T-helper 17 cell (primary cell): ENCODE measurements at places on chromosomes 5 and 9.

GRCh38 chr5:166581826-166582225 lies 1709.6 kb upstream of the WWC1 start:
- no peak for DNase-seq

DNA sequence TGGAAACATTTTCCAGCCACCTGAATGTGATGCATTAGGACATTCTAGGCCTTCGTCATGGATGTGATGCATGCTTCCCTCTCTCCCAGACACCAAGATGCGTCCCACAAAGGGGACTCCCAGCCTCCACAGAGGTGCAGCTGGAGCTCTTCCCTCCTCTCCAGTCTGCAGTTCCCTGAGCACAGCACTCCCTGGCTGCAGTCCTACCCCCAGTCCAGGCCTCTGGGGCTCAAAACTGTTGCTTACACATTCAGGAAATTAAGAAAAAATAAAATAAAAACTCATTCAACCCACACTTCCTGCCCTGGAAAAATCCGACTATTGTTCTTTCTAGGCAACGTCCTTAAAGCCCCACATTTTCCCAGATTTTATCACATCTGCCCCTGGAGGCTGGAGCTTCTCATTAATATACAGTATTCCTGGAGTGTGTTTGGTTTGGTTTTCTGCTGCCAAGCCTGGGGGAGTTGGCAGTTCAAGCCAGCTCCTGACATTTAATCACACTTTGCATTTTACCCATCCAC lies 78.4 kb upstream of the ICE1 start:
- DNase-seq, result no peak

DNA sequence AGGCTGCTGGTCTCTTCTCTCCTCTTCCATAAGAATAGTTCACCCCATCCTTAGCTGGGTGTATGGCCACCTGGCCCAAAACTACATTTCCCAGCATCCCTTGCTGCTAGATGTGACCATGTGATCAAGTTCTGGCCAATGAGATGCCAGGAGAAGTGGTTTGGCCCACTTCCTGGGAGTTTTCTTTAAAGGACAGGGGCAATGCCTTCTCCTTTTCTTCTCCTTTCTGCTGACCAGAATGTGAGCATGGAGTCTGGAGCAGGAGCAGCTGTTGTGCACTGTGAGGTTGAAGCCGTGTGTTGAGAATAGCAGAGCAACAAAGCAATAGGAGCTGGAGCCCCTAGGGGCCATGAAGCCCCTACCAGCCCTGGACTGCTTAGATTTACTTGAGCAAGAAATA lies 36.8 kb downstream of the C9orf50 start:
- DNase-seq, result no peak

GRCh38 chr5:143165049-143165880 lies 238.2 kb downstream of the NR3C1 start:
- DNase-seq, result no peak

DNA sequence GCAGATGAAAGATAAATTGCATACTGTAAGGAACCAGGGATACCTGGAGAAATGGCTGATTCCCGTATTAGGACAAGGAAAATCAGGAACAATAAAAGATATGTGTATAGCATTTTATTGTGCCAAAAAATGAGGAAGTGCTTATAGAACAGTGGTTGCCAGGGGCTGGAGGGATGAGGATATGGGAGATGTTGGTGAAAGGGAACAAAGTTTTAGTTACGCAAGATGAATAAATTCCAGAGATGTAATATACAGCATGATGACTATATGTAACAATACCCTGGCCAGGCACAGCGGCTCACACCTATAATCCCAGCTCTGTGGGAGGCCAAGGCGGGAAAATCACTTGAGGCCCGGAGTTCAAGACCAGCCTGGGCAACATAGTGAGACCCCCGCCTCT lies 101.8 kb downstream of the CDK5RAP2 start:
- DNase-seq, result no peak

DNA sequence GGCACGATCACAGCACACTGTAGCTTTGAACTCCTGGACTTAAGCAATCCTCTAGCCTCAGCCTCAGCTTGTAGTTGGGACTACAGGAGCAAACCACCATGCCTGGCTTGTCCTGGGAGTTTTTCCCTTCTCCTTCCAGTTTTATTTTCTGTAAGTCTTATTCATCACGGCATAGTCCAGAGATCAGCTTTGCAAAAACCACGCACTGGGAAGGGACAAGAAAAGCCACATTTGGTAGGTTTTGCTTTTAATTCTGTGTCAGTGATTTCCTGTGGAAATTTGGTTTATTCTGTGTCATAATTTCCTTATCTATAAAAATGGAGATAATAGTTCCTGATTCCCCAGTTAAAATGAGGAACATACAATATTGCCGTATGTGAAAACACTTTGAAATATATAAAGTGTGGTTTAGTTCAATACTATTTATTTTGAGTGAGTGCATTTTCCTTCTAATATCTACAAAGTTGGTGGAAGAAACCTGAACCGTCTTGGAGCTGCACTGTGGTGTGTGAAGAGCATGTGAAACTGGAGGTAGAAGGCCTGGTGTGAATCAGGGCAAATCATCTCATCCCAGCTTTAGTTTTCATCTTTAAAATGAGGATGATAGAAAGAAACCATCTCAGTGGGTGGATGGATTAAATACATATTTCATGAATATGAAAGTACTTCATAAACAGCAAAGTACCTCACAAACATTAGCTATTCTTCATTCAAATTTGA lies 92.8 kb upstream of the ELL2 start:
- DNase-seq, result no peak

GRCh38 chr5:35185518-35185917 lies 44.8 kb downstream of the PRLR start:
- no peak for DNase-seq

- no peak for DNase-seq
These were observed 595.6 kb downstream of the RAB3C start for GRCh38 chr5:59178482-59178881.

GRCh38 chr9:24381205-24381604 lies 164.5 kb downstream of the IZUMO3 start:
- DNase-seq, result no peak

DNA sequence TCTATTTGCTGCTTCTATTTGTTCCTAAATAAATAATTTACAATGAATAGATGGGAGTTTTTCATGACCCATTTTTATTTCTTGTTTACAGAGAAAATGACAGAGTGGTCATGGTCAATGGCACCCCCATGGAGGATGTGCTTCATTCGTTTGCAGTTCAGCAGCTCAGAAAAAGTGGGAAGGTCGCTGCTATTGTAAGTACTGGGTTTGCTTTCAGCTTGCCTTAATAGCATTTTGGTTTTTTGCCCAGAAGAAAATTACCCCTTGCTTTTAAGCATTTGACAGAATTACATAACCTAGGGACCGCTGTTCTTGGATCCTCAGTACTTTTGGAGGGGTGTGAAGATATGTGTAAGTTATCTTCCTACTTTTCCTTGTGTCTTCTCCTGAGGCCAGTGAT lies 44.1 kb downstream of the TJP2 start:
- no peak for DNase-seq

GRCh38 chr5:131377346-131377745 lies 113.5 kb downstream of the CDC42SE2 start:
- DNase-seq, result no peak

DNA sequence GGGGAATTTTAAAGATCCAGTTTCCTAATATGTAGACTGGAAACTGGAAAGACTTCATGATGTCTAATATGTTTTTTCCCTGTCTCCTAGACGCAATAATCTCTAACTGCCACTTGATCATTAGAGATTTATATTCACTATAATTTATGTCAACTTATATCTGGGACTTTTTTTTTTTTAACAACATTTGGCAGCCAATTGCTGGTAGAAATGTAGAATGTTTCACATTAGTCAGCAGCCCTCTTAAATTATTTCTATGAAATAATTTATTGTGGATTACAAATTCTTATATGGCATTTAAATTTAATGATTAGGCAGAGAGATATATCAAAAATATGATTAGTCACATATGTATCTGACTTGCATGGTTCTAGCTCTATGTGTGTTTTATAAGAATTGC lies 48.2 kb downstream of the TMEM174 start:
- no peak for DNase-seq

GRCh38 chr9:123493627-123494026 lies 137.6 kb downstream of the CRB2 start:
- DNase-seq, result no peak

DNA sequence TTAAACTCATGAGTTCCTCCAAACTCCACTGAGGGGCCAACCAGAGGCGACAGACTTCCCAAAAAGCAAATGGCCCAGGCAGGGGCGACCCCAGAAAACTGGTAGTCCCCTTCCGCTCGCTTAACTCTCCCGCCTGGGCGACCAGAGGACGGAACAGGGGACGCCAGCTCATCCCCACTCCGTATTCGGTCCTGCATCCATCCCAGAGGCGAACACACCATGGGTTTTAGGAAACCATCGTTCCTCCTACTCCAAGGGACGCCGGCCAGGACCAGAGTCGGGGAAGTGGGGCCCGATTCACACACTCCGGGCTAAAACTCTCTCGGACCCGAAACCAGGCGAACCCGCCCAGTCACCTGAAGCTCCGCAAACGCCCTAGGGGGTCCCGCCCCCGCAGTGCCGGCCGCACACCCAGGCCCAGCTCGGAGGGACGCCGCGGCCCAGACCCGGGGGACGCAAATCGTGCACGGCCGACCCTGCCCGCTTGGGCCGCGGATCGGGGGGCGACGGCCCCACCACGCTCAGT lies 478 bp downstream of the TEX10 start:
- no peak for DNase-seq

DNA sequence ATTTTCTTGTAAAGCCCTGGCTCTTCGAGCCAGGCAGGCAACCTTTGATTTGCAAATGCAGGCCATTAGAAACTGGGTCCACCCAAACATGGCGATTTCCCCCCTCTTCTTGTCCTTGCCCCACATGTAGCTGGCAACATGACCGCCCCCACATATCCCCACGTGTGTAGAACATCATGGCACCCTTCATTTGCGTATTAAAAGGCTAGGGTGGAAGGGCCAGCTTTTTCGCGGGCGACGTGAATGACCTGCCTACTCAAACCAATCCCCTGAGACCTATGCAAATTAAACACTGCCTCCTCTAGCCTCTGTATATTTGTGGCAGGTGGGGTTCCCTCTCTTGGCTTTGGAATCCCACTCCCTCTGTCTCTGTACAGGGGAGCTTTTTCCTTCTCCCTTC lies 107.0 kb upstream of the CLINT1 start:
- no peak for DNase-seq

GRCh38 chr5:148491793-148492184 lies 108.0 kb downstream of the FBXO38 start:
- DNase-seq, result no peak

- DNase-seq, result no peak
These were observed 15.7 kb downstream of the TMEM8B start for GRCh38 chr9:35844628-35845270.

DNA sequence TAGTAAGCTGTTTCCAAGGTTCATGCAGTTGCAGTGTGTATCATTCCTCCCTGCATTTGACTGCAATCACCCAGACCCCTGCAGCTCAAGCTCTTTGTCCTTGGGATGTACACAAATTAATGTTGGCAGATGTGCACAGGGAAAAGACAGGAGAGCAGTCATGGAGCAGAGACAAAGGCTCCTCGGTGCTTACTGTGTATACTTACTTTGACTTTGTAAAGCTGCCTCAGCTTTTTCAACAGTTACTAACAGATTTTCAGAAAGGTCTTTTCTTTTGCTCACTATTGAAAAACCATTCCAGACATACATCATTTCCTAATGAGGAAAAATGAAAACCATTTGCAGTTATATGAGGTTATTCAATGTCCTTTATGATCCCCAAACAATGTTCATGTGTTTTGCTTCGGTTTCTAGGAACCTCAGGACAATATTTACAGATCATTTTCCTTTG lies 124.9 kb downstream of the TTC39B start:
- DNase-seq, result no peak

DNA sequence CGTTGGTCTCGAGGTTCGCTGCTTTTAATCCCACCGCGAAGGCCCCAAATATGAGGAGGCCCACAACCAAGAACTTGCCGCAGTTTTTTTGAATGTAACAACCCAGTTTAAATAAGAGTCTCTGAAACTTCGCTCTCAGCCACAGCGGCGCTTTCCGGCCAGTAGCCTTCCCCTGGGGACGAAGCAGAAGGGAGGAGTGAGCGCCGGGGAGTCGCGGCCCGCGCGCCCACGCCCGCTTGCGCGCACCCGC lies 10.4 kb downstream of the PTCH1 start:
- DNase-seq, result no peak

- no peak for DNase-seq
These were observed 65.7 kb upstream of the EIF4EBP3 start for GRCh38 chr5:140481758-140482157.

GRCh38 chr5:27020973-27021372 lies 17.4 kb downstream of the CDH9 start:
- DNase-seq, result no peak

DNA sequence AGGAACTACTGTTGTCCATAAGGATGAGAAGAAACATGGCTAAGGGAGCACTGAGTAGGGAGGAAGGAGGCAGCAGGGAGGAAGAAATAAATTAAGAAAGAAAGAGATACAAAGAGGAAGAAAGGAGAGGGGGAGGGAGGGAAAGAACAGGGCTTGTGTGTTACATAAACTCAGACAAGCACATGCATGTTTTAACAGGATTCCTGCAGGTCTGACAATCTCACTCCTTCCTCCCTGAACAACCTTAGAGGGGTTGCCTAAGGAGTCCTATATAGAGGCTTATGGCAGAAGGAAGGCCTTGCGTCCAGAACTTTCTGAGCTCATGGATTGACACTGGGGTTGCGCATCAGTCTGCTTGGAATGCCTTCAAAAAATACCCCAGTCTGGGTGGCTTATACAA lies 4.2 kb upstream of the KCNIP1 start:
- no peak for DNase-seq

GRCh38 chr9:3887221-3887653 lies 361.4 kb upstream of the RFX3 start:
- no peak for DNase-seq

GRCh38 chr9:70901746-70902145 lies 219.7 kb downstream of the TRPM3 start:
- DNase-seq, result no peak

DNA sequence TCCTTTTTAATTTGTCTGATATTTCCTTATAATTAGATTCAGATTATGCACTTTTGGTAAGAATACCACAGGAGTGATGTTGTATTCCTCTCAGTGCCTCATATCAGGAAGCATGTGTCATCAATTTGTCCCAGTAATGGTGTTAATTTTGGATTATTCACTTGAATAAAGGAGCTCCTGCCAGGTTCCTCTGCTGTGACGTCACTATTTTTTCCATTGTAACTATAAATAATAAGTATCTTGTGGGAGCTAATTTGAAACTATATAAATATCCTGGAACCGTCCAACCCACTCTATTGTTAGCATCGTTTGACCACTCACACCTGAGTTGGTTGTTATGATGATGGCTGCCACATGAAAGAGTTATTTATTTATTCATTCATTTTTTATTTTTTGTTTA lies 107.9 kb downstream of the INVS start:
- DNase-seq, result no peak
